ENCODE measurements at places on chromosomes 4 and X. TPM values are rescaled to one million over a fixed set of nuclear protein-coding genes. Genes with fewer than 3 reads are reported as not detected.

Gene RIPPLY1
- total RNA-seq = not detected

- DNase-seq = peak; percentile 55
Observed at GRCh38 chr4:152352622-152353116, 183.2 kb downstream of the FBXW7 start.

DNA sequence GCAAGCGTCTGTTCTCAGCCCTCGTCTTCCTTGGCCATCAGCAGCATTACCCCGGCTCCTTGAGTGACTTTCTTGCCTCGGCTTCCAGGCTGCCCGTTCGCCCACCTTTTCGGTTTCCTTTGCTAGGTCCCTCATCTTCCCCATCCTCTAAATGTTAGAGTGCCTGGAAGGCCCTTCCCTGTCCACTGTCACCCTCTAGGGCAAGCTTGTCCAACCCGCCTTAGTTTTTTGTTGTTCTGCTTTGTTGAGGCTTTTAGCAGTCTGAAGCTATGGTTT is 62.7 kb downstream of the TBC1D14 start:
- no peak for DNase-seq

Gene CSAG2
- not detected for total RNA-seq

DNA sequence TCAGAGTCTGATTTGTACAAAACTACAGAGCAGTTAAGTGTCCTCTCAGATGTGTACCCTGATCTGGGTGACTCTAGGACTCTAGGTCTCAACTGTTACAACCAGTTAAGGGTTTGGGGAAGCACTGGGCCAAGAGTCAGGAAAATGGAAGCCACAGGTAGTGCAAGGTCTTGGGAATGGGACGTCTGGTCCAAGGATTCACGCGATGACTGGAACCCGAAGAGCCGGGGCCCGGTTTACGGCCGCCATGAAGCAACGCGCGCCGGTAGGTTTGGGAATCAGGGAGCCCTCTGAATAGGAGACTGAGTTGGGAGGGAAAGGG is 321 bp upstream of the HPRT1 start:
- DNase-seq = no peak

- DNase-seq = no peak
Observed at GRCh38 chrX:13700380-13700779, 11.5 kb downstream of the RAB9A start.

Gene IL1RAPL1
- total RNA-seq = not detected

Gene FABP2
- total RNA-seq = 0.14 TPM

Gene TGIF2LX
- not detected for total RNA-seq

DNA sequence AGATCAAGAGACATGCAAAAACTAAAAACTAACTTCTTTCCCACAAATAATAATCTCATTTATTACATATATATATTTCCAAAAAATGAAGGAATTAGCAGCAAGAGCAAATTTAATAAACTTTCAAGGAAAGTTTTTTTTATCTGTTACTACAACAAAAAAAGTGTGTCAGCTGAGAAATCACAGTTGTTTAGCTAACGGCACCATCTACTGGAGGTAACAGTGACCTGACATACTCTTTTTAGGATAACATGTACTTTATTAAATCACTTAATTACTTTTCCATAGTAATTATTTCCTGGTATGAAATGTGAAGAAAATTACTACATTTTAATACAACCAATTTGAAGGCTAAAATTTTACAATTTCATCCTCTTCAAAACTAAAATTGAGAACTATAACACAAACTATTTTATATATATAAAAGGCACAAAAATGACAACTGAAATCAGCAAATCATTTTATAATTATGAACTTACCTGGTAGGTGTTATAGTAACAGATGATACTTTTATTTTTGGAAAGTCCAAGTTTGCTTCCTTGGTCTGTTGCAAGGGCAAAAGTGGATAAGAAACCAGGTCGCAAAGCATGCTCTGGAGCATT is 9.1 kb downstream of the LAMTOR3 start:
- DNase-seq = peak; percentile 31

DNA sequence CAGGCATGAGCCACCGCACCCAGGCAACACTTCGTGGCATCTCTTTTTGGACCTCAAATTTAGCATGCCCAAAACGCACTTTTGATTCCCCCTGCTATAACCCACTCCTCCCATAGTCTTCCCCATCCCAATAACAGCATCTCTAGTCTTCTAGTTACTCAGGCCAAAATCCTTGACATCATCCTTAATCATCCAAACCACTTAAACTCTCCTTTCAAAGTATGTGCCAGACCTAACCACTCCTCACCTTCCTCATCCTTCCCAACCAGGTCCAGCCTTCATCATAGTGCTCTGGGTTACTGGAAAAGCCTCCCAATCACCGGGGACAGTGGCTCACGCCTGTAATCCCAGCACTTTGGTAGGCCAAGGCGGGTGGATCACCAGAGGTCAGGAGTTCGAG is 41.9 kb downstream of the AFAP1 start:
- DNase-seq = no peak

DNA sequence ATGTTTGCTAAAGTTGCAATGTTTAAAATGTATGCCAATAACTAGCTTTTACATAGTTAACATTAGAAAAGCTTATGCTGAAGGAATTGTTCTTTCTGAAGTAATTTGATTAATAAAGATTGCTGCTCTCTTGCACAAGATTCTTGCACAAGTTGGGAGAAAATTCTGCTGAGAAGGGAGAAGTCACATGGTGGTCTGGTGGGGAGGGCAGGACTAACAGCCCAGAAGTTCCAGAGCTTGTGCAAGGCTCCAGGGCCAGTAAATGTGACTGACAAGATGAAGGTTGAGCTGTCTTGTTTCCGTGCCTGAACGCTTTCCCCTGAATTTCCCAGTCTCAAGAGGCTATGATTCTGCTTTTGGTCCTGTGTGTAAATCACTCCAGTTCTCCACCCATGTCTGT is 112.9 kb upstream of the VCX start:
- no peak for DNase-seq

Gene RIBC1
- total RNA-seq = 2.0 TPM

DNA sequence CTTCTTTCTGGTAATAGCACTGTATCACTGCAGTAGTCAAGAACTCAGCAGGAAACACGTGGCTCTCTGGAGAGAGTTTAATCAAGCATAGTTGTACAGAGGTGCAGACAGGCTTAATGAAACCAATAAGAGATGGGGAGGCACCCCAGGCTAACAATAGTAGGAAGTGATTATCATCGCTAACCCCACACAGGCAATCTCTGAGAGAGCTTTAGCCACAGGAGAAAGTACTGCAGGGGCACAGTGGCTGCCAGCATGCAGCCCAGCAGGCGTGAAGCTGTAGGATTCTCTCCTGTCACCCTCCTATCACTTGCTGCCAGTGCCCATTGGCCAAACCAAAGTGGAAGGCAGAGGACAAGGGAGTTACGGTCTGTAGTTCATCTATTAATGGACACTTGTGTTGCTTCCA is 450.0 kb upstream of the RASGEF1B start:
- no peak for DNase-seq

DNA sequence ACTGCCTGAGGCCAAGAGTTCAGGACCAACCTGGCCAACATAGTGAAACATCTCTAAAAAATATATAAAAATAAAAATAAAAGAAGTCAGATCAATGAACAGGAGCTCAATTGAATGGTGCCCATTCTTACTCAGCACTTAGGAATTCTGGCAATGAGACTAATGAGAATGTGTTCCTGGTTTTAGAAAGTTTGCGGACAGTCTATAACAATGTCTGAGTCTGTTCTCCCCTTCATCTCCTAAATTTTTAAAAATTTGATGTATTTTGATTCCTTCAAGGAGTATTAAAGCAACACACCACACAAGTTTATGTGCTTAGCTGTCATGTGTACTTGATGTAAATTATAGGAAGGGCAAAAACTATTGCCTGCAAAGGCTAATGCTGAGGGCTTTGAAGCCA is 30.6 kb upstream of the KCNIP4 start:
- DNase-seq = no peak

DNA sequence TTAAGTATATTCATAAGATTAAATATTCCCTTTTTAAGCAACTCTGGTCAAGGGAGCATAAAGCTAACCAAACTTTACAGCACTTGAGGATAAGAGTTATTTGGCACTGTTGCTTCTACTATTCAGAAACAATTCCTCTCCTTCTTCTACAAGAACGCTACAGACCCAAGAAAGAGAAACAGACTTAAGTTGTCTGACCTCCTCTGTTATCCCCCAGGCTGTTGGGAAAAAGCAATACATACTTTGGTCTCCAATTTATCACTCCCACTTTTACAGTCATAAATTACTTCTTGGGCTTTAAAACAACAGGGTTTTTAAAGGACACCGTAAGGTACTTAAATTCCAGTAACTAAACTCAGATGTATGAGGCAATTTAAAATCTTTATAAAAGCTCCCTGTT is 147.4 kb downstream of the COL25A1 start:
- no peak for DNase-seq

Gene HAUS3
- 30.1 TPM for total RNA-seq

DNA sequence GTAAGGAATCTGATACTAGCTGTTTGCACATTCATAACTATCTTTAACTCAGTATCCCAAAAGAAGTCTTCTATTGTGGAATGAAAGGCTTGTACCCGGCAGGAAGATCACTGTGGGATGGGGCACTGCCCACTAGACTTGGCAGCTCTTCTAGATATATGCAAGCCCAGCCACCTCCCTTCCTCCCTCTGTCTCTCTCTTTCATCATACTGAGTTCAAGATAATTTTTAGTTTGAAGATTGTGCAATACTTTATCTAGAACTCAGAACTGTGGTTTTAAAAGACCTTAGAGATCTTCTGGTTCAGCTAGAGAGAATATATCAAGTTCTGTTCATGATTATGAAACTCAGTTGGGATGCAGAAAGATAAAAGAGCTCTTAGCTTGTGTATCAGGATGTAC is 22.5 kb upstream of the GPR34 start:
- no peak for DNase-seq

Gene ACOT9
- total RNA-seq = 14.4 TPM

DNA sequence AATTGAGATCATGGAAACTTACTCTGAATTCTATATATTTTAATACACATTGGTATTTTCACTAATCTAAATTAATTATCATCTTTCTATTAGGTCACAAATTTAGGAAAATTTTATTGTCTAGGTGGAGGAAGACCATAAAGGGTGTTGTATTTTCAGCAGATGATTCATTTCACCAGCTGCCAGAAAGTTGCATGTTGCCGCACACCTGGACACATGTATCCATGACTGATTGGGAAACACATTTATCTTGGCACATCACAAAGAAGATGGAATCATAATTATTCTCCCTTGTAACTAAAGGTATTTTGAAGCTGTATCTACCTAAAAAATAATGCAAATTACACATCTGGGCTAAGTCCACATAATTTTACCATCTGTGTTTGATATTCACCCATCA is 33.1 kb downstream of the SLC7A11 start:
- no peak for DNase-seq

GRCh38 chrX:11446949-11447348 is 153.7 kb downstream of the AMELX start:
- DNase-seq = no peak

- no peak for DNase-seq
Observed at GRCh38 chr4:32133734-32134133, 1413.6 kb downstream of the PCDH7 start.

- no peak for DNase-seq
Observed at GRCh38 chr4:2927696-2928075, 35.5 kb downstream of the NOP14 start.

DNA sequence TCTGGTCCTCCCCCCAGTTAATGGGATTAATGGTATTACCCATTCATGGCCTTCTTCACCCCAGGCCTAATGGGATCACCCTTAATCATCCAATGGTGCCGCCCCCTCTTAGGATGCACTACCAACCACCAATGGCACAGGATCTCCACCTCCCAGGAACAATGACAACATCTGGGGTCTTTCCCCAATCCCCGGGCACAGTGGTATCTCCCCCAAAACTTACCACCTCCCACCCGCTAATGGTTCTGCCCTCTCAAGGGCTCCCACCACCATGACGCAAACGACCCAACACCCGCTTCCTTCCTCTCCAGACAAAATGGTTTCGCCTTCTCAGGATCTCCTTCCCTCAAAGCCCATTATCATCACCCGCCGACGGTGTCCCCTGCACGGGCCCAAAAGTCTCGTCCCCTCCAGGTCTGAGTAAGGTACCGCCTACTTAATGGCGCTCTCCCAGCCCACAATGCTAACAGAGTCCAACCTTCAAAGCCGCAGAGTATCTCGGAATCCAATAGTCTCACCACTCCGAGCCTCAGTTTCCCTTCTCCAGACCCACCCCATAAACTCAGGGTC is 458 bp downstream of the GRIPAP1 start:
- peak; percentile 63 for DNase-seq

- DNase-seq = no peak
Observed at GRCh38 chrX:23841847-23842522, 59.0 kb downstream of the SAT1 start.

Gene PSAPL1
- total RNA-seq = not detected

Measured in naive thymus-derived CD8-positive, alpha-beta T cell (primary cell).